Right lobe of liver (tissue), 6 donors: ENCODE measurements at places on chromosomes 7 and 10.

- DNase-seq = peak; percentile 60
Observed at GRCh38 chr10:72310636-72311035, 36.9 kb downstream of the DDIT4 start.

- no peak for DNase-seq
Observed at GRCh38 chr10:92593619-92594588, 974 bp downstream of the KIF11 start.

DNA sequence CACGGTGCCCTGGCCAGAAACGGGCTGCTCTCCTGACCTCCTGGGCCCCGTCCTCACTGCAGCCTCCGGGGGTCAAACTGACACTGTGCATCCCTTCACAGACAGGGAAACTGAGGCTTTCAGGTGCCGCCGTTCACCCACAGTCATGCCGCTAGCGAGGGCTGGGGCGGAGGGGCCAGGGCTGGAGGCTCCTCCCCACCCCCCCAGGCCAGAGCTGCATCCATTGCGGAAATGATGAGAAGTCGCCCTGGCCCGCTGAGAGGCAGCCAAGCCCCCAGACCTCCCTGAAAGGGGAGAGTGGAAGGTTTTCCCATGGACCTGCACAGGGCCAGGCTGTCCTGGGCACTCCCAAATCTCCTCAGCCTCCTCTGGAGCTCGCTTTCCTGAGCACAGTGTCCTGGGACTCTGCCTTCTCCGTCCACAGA, 16.5 kb upstream of the INPP5A start:
- peak; percentile 43 for DNase-seq

DNA sequence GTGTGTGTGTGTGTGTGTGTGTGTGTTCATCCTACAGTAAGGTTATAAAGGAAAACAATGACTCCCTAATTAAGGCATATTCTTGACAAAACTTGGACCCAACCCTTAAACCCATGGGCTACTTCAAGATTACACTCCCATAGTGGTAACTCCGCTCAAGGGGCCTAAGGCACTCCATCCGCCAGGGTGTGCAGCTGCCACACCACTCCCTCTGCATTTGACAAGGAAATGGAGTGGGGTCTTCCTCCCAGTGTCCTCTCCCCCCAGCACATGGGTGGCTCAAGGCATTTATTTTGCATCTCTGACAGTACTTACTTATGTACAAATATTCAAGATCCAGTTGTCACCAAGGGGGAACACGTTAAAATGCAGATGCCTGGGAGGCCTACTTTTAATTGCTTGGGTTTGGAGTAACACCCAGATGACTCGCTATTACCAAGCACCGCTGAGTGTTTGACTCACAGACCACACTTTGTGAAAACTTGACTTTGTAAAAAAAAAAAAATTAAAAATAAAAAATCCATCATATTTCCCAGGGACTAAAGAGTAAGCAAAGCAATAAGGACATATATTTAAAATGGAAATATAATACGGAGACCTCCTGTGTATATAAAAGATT, 53.0 kb upstream of the AGR3 start:
- no peak for DNase-seq

- DNase-seq = no peak
Observed at GRCh38 chr10:79084972-79085597, 16.3 kb downstream of the ZMIZ1 start.

DNA sequence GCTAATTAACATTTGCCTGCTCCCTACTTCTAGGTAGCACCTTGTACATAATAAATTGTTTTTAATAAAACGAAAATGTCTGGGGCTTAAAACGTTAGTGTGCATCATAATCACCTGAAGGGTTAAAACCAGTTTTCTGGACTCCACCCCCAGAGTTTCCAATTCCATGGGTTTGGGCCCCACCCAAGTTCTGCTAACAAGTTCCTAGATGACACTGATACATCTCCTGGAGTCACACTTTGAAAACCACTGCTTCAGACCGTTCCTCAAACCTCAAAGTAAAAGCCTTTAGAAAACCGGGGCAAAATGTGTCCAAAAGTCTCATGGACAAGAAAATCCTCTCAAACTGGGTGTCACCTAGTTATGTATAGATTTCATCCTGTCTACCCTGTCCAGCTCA, 9.3 kb downstream of the OSBPL3 start:
- no peak for DNase-seq

GRCh38 chr10:109450702-109451101, 472.6 kb downstream of the XPNPEP1 start:
- no peak for DNase-seq

DNA sequence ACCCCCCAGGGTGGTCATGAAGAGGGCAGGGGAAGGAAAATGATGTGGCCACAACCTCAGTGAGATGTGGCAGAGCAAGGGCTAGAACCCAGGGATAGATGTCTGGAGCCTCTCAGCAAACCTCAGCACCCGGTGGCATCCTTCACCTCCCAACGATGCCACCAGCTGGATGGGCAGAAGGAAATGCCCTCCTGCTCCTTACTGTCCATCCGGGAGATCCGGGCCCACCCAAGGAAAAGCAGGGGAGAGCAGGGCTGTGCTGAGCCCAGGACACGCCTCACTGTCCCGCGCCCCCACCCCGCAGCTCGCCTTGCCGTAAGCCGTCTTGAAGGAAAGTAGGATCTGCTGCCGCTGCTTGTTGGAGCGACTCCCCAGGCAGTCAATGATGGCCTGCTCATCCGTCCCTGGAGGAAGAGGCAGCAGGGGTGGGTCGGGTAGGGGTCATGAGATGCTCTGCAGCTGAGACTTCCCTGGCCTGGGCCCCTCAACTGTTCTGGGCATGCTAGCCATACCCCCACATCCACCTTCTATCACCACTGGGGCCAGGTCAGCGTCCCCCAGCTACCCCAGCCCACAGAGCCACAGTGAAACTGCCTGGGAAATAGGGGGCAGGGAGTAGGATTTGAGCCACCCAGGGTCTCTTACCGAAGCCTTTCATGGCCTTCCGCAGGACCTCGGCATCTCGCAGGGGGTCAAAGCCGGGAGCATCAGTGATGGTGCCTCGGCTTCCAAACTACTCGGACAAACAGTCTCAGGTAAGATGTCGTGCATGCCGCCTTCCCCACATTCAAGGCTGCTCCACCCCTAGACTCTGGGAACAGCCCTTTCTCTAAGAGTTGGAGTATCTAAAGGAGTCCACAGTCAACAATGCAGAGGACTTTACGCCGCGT, 34.3 kb downstream of the PLAC9 start:
- no peak for DNase-seq

DNA sequence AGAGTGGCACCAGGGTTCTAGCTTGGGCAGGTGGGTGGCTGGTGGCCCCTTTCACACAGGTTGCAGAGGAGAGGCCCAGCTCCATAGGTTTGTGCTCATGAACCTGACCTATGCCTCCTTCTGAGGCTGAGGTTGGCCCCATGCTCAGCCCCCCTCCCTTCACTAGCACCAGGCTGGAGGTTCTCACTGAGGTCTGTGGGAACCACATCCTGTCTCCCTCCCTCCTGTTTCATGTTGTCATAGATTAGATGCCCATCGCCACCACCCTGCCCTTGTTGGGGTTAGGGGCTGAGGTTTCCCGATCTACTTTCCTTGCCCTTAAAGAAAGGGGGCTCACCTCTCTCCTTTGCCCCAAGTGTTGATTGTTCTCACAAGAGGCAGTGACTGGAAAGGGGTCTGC, 14.7 kb downstream of the NEUROG3 start:
- no peak for DNase-seq

DNA sequence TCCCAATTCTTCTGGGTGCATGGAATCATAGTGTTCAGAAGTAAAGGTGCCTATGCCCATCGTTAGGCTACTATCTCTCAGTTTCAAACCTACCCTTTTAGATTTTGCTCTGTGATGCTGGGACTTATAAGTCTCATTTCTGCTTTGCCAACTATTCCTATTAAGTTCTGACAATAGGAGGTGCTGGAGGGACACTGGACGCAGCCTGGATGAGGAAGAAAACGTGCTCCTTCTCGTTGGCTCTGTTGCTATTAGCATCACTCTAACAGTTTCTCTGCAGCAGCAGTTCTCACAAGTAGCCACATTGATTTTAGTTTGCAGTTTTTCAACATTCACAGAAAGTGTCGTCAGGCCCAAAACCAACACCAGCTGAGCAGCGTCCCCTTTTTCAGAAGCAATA, 72.4 kb downstream of the ABCC2 start:
- no peak for DNase-seq

DNA sequence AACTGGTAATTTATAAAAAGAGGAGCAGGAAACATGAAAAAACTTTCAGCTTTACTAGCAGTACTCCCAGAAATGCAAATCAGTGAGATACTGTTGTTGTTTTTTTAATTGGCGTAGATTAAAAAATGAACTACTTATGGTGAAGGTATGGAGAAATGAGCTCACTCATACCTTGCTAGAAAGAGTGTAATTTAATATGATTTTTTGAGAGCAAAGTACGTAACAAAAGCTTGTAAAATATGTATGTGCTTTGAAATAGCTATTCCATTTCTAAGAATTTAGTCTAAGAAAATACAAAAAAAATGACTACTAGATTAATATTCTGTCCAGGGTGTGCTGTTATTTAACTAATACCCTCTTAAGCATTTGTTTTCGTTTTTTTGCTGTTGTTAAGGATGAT, 5.5 kb downstream of the CUL1 start:
- no peak for DNase-seq

DNA sequence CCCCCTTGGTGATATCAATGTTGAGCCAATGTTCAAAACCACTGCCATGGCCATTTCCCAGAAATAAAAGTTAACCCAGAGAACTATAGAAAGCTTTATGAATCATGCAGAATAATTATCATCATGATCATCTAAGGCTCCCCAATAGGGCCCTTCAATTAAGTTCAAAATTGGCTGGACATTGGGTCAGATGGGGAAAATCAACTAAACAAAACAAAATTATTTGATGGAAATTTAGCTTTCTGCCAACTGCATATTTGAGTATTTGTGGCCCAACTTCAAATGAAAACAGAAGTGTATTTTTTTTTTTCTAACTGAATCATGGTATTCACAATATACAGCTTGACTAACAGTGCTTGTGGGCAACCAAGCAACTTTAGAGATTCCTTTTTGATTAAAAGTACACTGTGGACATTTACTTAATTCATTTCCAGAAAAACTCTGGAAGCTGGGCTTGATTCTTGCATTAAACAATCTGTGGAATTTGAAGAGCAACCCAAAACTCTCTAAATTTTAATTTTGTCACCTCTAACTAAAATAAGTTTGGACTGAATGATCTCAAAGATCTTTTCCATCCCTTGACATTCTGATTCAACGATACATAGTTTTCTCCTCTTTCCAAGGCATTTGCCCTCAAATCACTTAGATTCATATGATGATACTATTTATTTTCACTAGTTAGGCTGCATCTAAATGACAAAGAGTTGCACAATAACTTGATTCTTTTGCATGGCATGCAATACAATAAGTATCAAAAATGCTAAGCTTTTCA, 203.2 kb downstream of the AHR start:
- DNase-seq = no peak

DNA sequence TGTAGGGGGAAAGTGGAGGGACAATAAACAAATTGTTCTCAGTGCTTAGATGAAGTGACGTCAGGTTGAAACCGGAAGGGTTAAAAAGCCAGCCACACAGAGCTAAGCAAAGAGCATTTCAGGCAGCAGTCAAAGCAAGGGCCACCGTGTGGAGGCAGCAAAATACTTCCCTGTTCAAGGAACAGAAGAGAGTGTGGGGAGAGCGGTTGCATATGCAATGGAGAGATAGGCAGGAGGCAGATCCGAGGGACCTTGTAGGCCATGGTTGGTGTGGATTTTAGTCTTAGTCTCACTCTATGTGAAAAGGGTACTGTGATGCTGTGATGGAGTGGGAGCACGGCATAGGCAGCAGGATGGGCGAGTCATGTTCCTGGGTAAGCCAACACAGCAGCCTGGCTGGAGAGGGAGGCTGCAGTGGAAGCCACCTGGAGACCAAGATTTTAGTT, 3.8 kb upstream of the STN1 start:
- DNase-seq = no peak

DNA sequence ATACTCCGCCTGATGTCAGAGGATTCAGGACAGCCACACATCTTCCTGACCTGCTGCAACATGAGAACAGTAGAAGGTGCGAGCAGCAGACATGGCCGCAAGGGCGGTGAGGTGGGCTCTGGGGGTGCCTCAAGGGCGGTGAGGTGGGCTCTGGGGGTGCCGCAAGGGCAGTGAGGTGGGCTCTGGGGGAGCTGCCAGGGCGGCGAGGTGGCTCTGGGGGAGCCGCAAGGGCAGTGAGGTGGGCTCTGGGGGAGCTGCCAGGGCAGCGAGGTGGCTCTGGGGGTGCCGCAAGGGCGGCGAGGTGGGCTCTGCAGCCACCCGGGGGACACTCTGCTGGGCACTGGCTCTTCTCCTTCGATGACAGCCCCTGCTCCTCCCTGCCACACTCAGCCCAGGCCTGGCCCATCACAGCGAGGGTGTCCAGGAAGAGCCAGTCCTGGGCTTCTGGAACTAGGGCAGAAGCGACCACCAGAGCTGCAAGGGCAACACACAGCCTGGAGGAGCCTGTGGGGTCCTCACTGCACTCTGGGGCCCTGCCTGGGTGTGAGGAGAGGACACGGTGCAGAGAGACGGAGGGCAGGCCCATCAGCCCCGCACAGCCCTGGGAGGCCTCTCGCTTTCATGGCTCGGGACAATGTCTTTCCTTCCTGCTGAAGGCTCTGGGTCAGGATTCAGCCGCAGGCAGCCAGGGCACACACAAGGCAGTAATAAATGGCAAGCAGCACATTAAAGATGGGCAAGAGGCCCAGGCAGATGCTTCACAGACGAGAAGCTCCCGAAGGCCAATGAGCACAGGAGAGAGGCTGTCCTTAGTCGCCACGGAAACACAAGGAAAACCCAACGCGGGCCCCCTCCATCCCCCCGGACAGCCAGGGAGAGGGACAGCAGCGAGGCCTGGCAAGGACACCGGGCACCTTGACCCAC, 42.5 kb downstream of the STK32C start:
- peak; percentile 19 for DNase-seq

- no peak for DNase-seq
Observed at GRCh38 chr10:6757158-6757557, 177.1 kb upstream of the PRKCQ start.

- no peak for DNase-seq
Observed at GRCh38 chr10:128003521-128003920, 96.6 kb downstream of the PTPRE start.

DNA sequence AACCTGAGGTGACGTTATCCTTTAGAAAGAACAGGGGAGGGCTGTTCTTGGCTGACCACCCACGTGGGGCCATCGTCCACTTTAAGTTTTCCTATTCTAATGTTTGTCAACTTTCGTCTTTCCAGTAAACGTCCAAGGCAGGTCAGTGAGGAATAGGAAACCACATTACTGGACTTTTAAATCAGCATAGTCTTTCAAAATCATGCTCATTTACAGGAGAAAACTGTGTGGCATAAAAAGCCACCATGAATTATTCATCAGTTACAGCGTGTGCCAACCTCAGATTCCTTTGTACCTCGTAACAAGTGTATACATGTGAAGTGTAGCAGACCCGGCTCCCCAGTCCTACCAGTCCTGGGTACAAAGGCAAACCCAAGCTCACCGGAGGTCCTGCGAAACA, 25.1 kb upstream of the ABLIM1 start:
- DNase-seq = peak; percentile 66

- no peak for DNase-seq
Observed at GRCh38 chr7:46566097-46566774, 645.2 kb upstream of the IGFBP3 start.

- no peak for DNase-seq
Observed at GRCh38 chr10:36248304-36248981, 606.3 kb upstream of the FZD8 start.
